Testis (tissue), 5 donors: ENCODE measurements at places on chromosomes 3 and 15. TPM values are rescaled to one million over a fixed set of nuclear protein-coding genes. Genes with fewer than 3 reads are reported as not detected.

DNA sequence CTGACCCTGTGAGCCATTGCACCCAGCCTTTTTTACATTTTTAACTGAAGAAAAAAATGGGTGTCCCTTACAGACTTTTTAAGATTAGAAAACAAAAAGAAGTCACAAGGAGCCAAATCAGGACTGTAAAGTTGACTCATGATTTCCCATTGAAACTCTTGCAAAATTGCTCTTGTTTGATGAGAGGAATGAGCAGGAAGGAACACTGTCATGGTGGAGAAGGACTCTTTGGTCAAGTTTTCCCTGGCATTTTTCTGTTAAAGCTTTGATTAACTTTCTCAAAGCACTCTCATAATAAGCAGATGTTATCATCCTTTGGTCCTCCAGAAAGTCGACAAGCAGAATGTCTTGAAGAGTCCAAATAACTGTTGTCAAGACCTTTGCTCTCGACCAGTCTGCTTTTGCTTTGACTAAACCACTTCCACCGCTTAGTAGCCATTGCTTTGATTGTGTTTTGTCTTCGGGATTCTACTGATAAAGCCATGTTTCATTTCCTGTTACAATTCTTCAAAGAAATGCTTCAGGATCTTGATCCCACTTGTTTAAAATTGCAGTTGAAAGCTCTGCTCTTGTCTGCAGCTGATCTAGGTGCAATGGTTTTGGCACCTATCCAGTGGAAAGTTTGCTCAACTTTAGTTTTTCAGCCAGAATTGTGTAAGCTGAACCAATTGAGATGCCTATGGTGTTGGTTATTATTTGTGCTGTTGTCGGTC lies 369.4 kb downstream of the MAGI1 start:
- no peak overlapping the region for H3K27ac ChIP-seq
- no peaks in the 10 kb centered on the region for H3K4me1 ChIP-seq
- no peak for DNase-seq
- no peaks in the 10 kb centered on the region for H3K27me3 ChIP-seq
- no peak overlapping the region for H3K4me3 ChIP-seq

GRCh38 chr15:77698481-77698880 lies 65.8 kb upstream of the LINGO1 start:
- no peak overlapping the region for H3K4me3 ChIP-seq
- no peaks in the 10 kb centered on the region for H3K36me3 ChIP-seq
- DNase-seq: no peak
- H3K4me1 ChIP-seq: peaks cover 9% of the 10 kb centered on the region

DNA sequence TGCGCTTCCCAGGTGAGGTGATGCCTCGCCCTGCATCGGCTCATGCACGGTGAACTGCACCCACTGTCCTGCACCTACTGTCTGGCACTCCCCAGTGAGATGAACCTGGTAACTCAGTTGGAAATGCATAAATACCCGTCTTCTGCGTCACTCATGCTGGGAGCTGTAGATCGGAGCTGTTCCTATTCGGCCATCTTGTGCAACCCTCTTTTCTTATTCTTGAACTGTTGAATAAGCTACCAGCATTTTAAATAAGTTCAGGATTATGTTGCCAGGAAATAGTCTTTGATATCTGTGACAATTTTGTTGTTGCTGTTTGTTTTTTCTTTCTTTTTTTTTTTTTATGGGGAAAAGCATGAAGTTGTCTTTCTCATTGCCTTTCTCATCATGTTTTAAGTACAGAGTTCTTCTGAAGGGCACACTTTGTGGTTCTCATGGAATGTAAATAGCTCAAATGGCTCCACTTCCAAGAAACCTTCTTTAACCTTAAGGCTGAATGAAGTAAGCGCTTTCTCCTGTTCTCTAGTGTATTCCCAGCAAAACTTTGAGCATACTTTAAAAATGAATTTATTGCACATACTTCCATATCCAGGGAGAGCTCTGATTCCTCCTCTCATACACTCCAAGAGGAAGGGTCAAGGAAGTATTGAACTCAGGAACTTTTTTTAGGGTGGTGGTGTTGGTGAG lies 468.0 kb upstream of the TBL1XR1 start:
- no peak for DNase-seq
- H3K27me3 ChIP-seq: no peaks in the 10 kb centered on the region
- H3K4me1 ChIP-seq: no peaks in the 10 kb centered on the region
- H3K27ac ChIP-seq: no peak overlapping the region
- H3K4me3 ChIP-seq: no peak overlapping the region
- H3K36me3 ChIP-seq: no peaks in the 10 kb centered on the region

The HYPK gene
- total RNA-seq: 15.4 TPM

GRCh38 chr3:128269796-128270195 lies 116.5 kb downstream of the EEFSEC start:
- no peaks in the 10 kb centered on the region for H3K27me3 ChIP-seq
- no peaks in the 10 kb centered on the region for H3K4me1 ChIP-seq
- H3K4me3 ChIP-seq: no peak overlapping the region
- no peaks in the 10 kb centered on the region for H3K36me3 ChIP-seq
- DNase-seq: no peak
- no peak overlapping the region for H3K27ac ChIP-seq

- H3K36me3 ChIP-seq: no peaks in the 10 kb centered on the region
- DNase-seq: no peak
- H3K4me3 ChIP-seq: no peak overlapping the region
- H3K4me1 ChIP-seq: peaks cover 10% of the 10 kb centered on the region
- H3K27ac ChIP-seq: no peak overlapping the region
Observed at GRCh38 chr15:89015412-89016097, 72.7 kb upstream of the ABHD2 start.

DNA sequence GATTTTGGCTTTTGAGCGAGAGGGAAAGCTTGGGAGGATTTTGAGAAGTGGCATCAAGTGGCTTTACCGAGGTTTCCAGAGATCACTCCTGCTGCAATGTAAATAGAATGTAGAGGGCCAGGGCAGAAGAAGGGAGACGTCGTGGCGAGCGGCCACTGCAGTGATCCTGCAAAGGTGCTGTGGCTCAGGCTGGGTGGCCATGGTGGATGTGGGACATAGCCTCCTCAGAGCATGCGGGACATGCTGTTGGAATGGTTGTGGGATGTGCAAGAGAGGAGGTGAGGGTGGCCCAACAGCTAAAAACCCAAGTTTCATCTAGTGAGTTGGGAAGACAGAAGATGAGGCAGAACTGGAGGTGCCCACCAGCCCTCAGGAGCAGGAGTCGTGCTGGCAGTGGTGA lies 3.1 kb upstream of the ATP10A start:
- peaks cover 5% of the 10 kb centered on the region for H3K4me1 ChIP-seq
- DNase-seq: no peak
- no peak overlapping the region for H3K27ac ChIP-seq
- H3K4me3 ChIP-seq: no peak overlapping the region
- H3K27me3 ChIP-seq: no peaks in the 10 kb centered on the region

The CFAP20DC gene
- total RNA-seq: 24.5 TPM

GRCh38 chr3:113103588-113103987 lies 107.8 kb upstream of the BOC start:
- DNase-seq: no peak
- no peaks in the 10 kb centered on the region for H3K4me1 ChIP-seq
- H3K27me3 ChIP-seq: no peaks in the 10 kb centered on the region
- H3K36me3 ChIP-seq: no peaks in the 10 kb centered on the region
- no peak overlapping the region for H3K27ac ChIP-seq

GRCh38 chr15:43514241-43515057 lies 3.0 kb upstream of the MAP1A start:
- no peak overlapping the region for H3K4me3 ChIP-seq
- peaks cover 36% of the 10 kb centered on the region for H3K4me1 ChIP-seq

DNA sequence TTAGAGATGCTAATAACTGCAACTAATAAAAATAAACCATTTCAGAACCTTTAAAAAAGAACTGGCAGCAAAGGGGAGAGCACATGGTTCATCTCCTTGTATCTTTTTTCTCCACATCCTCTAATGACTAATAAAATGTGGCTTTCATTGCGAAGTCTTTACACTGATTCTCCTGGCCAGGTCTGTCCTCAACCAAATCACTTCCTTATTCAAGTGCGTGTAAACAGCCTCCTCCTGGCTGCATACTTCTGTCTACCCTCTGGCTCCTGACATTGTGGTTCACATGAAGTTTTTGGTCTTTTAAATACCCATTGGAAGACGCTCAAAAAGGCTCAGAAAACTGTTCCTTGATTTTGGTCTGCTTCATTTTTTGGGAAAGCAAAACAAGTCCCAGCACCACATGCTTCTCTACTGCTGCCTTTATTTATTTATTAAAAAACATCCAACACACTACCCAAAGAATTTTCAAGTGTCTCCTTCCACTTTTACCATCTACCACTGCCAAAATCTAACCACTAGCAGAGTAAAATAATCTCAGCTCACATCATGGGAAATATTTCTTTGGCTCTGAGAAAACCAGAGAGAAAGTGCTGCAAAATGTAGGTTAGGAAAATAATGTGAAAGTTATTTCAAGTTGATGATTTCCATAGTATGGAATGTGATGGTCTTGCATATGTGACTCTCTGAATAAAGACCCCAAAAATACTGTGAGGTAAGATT lies 85.1 kb downstream of the EFL1 start:
- H3K27ac ChIP-seq: no peak overlapping the region
- no peak overlapping the region for H3K4me3 ChIP-seq
- H3K36me3 ChIP-seq: no peaks in the 10 kb centered on the region
- peaks cover 14% of the 10 kb centered on the region for H3K4me1 ChIP-seq
- no peak for DNase-seq

The SLC35G2 gene
- 21.1 TPM for total RNA-seq

DNA sequence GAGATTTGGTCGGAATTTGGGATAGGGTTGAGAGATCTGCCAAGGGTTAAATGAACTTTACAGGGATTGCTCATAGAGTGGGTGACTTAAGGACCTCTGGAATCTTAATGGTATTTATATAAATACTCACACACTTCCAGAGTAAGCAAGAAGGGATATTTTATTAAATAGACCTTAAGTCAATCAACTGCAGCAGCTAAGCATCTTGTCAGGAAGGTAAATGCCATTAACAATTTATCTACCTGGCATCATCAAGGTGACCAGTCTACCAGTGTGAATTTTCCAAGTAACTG lies 123.9 kb downstream of the FEZF2 start:
- H3K4me1 ChIP-seq: peaks cover 11% of the 10 kb centered on the region
- H3K36me3 ChIP-seq: no peaks in the 10 kb centered on the region
- H3K27me3 ChIP-seq: no peaks in the 10 kb centered on the region
- no peak overlapping the region for H3K4me3 ChIP-seq
- H3K27ac ChIP-seq: no peak overlapping the region

- no peak overlapping the region for H3K4me3 ChIP-seq
- H3K27me3 ChIP-seq: no peaks in the 10 kb centered on the region
- peaks cover 5% of the 10 kb centered on the region for H3K4me1 ChIP-seq
- no peaks in the 10 kb centered on the region for H3K36me3 ChIP-seq
Observed at GRCh38 chr3:132342183-132342582, 25.0 kb downstream of the ACP3 start.

GRCh38 chr3:138148503-138148902 lies 16.3 kb upstream of the A4GNT start:
- H3K27me3 ChIP-seq: no peaks in the 10 kb centered on the region
- no peak overlapping the region for H3K4me3 ChIP-seq
- DNase-seq: no peak
- H3K27ac ChIP-seq: no peak overlapping the region

DNA sequence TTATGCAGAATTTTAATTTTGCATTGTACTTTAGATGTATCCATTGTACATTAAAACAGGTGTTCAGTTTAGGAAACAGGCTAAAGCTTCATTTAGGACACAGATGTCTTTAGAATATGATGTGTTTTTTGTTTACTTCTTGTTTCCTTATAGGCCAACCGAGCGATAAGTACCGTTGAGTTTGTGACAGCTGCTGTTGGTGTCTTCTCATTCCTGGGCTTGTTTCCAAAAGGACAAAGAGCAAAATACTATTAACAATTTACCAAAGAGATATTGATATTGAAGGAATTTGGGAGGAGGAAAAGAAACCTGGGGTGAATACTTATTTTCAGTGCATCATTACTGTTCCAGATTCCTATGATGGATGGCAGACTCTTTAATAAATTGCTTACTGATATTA lies 29.4 kb downstream of the PLAAT1 start:
- no peak for DNase-seq
- no peak overlapping the region for H3K4me3 ChIP-seq
- H3K27ac ChIP-seq: no peak overlapping the region
- H3K4me1 ChIP-seq: no peaks in the 10 kb centered on the region
- H3K27me3 ChIP-seq: no peaks in the 10 kb centered on the region

The VEPH1 gene
- 2.7 TPM for total RNA-seq

The CCDC9B gene
- total RNA-seq: 36.8 TPM

DNA sequence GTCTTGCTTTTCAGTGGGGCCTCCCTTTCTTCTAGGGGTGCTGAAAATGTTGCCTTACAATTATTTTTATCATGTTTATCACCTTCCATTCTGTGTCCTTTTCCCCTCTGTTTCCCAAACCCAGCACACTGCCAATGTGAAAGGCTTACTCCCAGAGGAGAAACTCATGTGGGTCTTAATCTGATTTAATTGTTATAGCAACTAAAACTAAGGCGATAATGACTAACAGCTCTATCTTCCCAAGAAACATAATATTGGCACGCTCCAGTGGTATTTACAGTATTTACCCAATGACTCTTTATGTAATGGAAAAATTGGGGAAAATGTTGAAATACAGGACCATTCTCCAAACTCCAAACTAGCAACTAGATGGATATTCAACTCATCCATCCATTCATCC lies 58.4 kb downstream of the MESD start:
- H3K27me3 ChIP-seq: no peaks in the 10 kb centered on the region
- H3K27ac ChIP-seq: no peak overlapping the region
- H3K36me3 ChIP-seq: no peaks in the 10 kb centered on the region
- DNase-seq: no peak
- no peak overlapping the region for H3K4me3 ChIP-seq

The CORO2B gene
- total RNA-seq: 2.2 TPM

GRCh38 chr3:46659285-46659684 lies 34.2 kb downstream of the ALS2CL start:
- no peak for DNase-seq
- no peaks in the 10 kb centered on the region for H3K36me3 ChIP-seq
- no peak overlapping the region for H3K4me3 ChIP-seq
- no peaks in the 10 kb centered on the region for H3K27me3 ChIP-seq
- no peak overlapping the region for H3K27ac ChIP-seq

DNA sequence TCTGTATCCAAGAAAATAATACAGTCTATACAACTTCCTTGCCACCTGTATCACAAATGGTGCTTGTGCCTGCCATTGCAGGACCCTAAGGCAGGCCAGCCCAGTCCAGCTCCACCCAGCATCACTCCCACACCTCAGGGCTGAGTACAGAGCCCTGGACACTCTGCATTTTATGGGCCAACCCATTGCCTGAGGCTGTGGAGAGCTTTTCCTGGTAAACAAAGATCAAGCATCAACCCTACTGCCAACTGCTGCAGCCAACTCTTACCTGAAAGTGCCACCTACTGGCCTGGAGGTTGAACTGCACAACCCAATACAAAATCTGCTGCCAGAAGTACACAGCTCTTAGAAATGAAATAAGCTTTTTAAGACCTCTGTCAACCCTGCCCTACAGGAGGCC lies 1082.2 kb downstream of the NAALADL2 start:
- no peak overlapping the region for H3K4me3 ChIP-seq
- H3K27ac ChIP-seq: no peak overlapping the region
- no peaks in the 10 kb centered on the region for H3K36me3 ChIP-seq
- DNase-seq: peak; percentile 63
- H3K27me3 ChIP-seq: no peaks in the 10 kb centered on the region
